ENCODE measurements at places on chromosomes 3 and 15.

- no peak for DNase-seq
Observed at GRCh38 chr3:37591116-37591781, 270.4 kb upstream of the CTDSPL start.

- no peak for DNase-seq
Observed at GRCh38 chr15:80093854-80094418, 34.5 kb downstream of the ZFAND6 start.

DNA sequence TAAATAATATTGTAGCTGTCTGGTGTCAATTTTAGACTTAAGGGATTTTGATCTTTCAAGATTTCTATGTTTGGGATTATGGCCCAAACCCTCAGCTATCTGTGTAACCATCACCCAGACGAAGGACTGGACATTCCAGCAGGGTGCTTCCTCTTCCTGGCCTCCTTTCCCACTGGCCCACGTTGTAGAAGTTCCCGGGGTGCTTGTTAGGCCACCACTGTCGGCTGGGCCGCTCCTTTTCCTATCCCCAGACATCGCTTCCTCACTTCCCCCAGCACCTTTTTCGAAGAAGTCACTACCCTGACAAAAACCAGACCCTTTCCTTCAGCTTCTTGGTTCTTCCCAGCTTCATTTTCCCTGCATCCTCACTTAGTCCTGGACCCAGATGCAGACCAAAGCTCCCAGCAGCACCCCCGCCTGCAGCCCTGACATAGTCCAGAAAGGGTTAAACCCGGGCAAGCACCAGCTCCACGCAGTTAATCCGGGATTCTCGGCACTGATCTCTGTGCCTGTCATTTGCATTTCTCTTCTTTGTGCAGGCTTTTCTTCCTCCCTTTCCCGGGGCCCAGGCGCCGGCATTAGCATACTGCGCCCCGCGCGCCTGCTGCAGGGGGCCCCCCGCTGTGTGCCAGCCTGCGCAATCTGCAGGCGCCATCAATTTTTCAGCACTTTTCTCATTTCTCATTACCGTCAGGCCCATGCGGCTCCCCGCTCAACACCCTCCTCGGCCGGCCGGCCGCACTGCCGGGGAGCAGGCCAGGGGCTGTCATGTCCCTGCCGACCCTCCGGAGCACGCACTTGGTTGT lies 90.6 kb downstream of the ZNF621 start:
- no peak for DNase-seq

- DNase-seq: no peak
Observed at GRCh38 chr15:44804298-44805046, 68.1 kb downstream of the TRIM69 start.

DNA sequence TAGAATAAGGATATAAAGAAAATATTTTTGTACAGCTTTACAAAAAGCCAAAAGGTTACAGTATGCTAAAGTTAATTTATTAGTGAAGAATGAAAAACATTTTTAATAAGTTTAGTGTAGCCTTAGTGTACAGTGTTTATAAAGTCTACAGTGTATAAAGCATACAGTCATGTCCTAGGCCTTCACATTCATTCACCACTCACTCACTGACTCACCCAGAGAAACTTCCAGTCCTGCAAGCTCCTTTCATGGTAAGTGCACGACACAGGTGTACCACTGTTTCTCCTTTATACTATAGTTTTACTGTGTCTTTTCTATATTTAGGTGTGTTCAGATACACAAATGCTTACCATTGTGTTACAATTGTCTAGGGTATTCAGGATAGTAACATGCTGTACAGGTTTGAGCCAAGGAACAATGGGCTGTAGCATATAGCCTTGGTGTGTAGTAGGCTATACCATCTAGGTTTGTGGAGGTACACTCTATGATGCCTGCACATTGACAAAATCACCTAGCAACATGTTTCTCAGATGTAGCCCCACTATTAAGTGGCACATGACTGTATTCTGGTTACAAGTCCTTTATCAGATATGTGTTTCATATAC lies 197.1 kb upstream of the KBTBD8 start:
- no peak for DNase-seq

GRCh38 chr3:115996420-115997108 lies 373.3 kb downstream of the GAP43 start:
- DNase-seq: no peak

GRCh38 chr15:90685591-90686434 lies 31.3 kb upstream of the BLM start:
- DNase-seq: no peak

- no peak for DNase-seq
Observed at GRCh38 chr3:195077611-195078540, 193.1 kb downstream of the XXYLT1 start.

DNA sequence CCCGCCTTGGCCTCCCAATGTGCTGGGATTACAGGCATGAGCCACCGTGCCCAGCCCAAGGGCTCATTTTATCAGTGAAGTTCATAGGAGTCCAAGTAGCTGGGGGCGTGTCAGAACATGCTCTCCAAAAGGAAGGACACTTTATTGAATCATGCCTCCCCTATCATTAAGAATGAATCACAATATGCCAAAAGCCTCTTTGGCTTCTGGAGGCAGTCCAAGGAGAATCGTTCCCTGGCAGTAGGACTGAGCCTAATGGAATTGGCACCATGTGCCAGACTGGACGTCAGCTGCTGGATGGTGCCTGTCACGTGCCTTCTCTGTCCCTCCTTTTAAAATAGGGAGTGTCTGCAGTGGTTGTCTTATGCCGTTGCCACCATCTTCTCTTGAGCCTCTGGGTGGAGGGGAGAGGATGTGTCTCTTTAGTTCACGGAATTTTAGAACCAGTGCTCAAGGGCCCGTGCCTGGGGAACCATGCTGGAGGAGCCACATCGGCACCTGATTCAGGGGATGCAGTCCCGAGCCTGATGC lies 234.7 kb upstream of the LYSMD4 start:
- no peak for DNase-seq

DNA sequence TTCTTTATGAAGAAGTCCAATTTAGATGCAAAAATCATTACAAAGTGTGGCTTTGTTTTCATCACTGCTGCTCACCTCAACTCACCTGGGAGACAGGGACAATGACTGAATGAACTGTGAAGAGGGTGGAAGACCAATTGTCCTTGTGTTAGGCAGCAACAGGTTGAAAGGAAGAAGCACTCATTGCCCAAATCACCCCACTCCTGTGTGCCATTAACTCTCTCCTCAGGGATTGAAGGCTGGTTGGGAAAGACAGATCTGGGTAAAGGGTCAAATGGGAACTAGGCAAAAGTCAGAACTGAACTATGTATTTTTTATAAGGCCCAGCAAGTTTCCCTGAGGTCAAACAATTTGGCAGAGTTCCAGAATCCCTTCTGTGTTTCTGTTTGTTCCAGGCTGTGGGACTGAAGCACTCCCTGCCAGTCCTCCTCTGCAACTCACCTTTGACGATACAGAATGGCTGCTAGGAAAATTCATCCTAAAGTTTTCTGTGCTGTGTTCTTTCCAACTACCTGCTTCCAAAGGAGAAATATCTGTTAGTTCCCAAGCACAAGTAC lies 68.6 kb upstream of the CCDC39 start:
- no peak for DNase-seq

- DNase-seq: no peak
Observed at GRCh38 chr3:60729056-60729455, 522.2 kb downstream of the FHIT start.

GRCh38 chr3:25572919-25573385 lies 91.8 kb downstream of the TOP2B start:
- no peak for DNase-seq
